ENCODE measurements at places on chromosomes 6 and 20.
A peak's percentile ranks its signal among the peaks of the same experiment; 100 is the strongest.

DNA sequence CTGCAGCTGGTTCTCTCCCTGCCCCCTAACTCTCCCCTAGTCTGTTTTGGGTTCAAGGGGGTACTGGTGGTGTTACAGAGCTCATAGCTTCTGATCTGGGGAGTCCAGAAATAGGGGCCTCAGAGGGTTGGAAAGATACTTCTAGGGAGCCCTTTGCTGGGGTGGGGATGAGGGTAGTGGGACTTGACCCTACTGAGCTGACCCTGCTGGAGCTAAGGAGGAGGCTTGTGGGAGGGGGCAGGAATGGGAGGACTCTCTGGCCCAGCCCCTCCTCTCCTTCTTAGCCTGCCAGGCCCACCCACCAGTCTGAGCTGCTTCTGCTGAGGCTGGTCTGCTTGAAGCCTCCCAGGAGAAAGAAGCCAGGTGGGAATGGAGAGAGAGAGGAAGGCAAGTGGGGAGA is at the start of gene EGFL8:
Gene EGFL8, plus strand, starts transcription at position 301 of the 400 bp plus-strand sequence. CDS start 1,571 bp downstream, outside the sequence.
- no peak for DNase-seq

- DNase-seq, result no peak
These were observed 23.5 kb upstream of the HTR1E start for GRCh38 chr6:86913795-86914194.

DNA sequence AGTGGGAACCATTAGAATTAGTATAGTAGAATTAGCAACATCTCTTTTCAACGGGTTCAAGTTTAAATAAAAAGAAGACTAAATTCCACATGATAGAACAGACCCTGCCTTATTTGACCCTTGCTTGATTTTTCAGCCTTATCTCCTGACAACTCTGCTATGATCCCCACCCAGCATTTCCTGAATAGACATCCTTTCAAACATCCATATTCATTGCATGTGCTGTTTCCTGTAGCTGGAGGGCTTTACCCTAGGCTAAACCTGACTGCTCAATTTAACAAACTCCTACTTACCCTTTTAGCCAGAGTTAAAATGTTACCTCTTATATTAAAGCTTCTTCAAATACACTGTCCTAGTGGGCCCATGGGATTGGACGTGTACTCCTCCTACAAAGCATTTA is 594.8 kb upstream of the ARID1B start:
- DNase-seq, result no peak

- peak; percentile 20 for DNase-seq
These were observed 252.8 kb downstream of the CDH26 start for GRCh38 chr20:60210779-60211617.

- peak; percentile 5 for DNase-seq
These were observed 417.5 kb downstream of the EYS start for GRCh38 chr6:65289491-65289890.

DNA sequence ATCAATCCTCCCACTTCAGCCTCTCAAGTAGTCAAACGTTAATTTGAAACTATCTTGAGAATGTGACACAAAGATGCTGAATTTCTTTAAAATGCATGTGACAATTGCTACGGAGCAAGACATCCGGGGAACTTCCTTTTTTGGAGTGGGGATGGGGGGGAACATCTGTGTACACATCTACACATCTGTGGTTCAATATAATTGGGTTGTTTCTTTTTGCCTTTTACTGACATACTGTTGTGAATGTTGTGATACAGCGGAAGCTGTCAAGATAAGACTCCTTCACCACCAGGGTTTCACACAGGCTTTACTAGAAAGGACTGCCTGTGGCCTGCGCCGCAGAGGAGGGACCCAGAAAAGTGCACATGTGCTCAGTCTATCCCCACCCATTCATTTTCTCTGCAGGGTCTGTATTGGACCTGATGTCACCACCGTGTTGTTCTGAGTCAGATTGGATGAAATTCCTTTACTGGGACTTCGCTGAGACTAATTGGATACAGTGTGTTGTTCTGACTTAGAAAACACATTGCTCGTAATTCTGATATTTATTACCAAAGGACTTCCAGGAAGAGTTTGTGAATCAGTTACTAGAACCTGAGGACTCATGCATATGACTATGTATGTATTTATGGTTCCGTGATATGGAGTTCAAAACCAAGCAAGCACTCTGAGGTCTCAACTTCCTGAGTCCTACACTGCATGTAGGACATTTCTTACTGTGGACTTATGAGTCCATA is 98.7 kb upstream of the SGK1 start:
- DNase-seq, result peak; percentile 68

All from HCEC 1CT (cell line).